EL (cell line): ENCODE measurements at places on chromosomes 1 and 21.

DNA sequence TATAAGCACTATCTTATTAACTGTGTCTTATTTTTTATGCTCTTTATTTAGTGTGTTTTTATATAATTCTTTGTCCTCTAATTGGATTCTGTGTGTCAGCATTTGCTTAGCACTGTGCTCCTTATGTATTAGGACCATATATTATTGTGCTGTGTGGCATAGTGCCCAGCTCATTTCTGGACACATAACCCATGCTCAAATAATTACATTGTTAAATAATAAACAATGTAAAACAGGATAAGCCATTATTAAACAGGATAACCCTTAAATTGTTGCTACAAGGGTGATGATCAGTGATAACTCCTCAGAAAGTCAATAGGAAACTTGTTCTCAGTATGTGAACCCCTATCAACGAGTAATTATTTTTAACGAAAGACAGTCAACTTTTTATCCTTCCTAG lies 150.4 kb downstream of the ADGRL4 start:
- no peak for DNase-seq

DNA sequence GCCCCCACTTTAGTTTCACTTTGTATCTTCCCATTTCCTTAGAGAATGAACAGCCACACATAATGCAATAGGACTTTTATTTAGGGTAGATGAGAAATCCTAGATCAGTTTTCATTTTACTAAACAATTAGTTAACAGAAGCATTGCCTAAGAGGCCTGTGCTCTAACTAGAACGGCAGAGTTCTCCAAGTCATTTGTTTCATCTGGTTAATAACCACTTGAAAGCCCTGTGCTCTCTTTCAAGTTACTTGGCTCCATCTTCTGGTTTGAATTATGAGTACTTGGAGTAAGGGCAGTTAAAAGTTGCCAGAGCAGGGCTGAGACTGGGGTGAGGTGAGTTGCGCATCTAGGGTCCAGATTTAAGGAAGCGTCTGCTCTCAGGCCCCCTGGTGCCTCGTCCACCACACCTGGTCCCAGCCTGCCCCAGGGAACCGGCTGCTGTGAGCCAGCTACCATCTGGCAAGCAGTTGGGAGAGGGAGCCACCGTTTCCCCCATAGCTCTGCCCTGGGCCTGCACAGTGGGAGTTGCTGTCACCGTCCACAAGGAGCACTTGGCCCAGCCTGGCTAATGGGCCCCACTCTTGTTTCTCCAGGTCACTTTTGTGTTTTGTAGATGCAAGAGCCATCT lies 18.1 kb upstream of the SLC44A3 start:
- DNase-seq: peak; percentile 87

- peak; percentile 64 for DNase-seq
Observed at GRCh38 chr1:24191860-24192259, 4.8 kb upstream of the IFNLR1 start.

- DNase-seq: peak; percentile 42
Observed at GRCh38 chr1:87325982-87326738, 2.5 kb upstream of the LMO4 start.

DNA sequence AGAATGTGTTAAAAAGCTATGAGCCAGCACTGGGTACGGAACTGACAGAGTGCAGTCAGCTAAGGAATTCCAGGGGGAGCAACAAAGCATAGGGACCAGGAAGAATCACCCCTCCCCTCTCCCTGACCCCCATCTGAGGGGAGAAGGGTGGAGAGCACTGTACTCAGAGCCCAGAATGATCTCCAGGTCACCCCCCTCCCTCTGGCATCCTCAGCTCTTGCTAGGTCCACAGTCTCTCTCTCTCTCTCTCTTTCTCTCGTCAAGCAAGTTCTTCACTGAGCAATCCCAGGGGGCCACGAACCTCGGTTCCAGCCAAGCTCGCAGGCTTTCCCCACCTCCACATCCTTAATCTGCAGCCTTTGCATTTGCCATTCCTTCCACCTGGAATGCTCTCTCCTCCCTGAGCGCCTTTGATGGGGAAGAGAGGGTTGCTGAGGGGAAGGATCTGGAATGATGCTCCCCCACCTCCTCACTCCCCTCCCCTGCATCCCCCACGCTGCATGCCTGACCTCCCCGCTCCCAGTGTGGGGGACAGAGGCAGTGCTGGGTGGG lies 6.7 kb upstream of the WASF2 start:
- peak; percentile 32 for DNase-seq

GRCh38 chr1:223739366-223740037 lies 27.2 kb downstream of the CAPN2 start:
- DNase-seq: peak; percentile 43

DNA sequence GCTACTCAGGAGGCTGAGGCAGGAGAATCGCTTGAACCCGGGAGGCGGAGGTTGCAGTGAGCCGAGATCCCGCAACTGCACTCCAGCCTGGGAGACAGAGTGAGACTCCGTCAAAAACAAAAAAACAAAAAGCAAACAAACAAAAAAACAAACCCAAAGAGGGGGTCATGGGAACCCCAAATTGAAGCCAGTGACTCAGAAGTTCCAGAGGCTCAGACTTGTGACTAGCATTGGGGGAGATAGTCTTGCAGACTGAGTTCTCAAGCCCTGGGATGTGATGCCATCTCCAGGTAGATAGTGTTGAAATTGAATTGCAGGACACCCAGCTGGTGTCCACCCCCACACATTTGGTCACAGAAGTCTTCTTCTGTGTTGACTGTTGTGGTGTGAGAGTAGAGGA lies 24.9 kb upstream of the ENO1 start:
- DNase-seq: no peak

- no peak for DNase-seq
Observed at GRCh38 chr1:185759061-185759460, 24.9 kb downstream of the HMCN1 start.

DNA sequence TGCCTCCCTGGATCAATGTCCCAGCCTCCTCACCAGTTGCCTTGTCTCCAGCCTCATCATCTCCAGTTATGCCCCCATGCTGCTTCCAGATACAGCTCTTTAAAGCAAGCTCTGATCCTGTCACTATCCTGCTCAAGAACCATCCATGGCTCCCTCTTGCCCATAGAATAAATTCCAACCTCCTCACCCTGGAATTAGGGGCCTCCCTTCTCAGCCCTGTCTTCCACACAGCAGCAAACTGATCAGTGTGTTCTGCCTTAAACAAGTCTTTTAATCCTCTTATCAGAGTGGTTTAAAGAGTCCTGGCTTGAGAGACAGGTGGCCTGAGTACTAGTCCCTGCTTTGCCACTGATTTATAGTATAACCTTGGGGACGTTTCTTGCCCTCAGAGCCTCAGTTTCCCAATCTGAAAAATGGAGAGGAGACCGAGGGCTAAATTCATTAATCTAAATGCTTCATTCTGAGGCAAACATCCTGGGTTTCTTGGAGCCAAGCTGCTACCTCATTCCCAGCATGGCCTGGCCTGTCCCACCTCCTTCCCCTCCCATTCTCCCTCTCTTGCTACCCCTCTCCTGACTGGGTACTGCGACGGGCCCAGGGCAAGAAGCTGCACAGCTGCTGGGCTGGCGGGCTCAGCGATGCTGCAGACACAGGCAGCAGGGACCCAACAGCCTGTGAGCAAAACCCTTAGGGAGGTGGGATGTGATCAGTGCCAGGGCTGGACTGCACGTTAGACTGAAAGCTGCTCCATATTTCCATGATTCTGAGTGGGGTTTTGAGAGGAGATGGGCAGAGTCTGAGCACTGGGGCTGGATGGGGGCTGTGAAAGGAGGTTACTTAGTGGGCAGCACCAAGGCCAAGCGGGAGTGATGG lies 221.4 kb downstream of the PTPRU start:
- DNase-seq: no peak
